Smooth muscle cell of trachea (primary cell): ENCODE measurements at places on chromosomes 13 and 19. TPM values are rescaled to one million over a fixed set of nuclear protein-coding genes. Genes with fewer than 3 reads are reported as not detected.

Gene LGALS7
- total RNA-seq = not detected in 2 replicates

Gene NBEA
- total RNA-seq = 6.8 and 7.4 TPM in 2 replicates

Gene PRDX2
- 166 and 183 TPM in 2 replicates for total RNA-seq

Gene TNPO2
- 37.8 and 50.0 TPM in 2 replicates for total RNA-seq

Gene STAP2
- total RNA-seq = 5.1 and 5.5 TPM in 2 replicates

Gene CYP2B6
- not detected in 2 replicates for total RNA-seq

Gene ZNF835
- total RNA-seq = 0.15 and 1.2 TPM in 2 replicates

Gene USF2
- 45.2 and 68.0 TPM in 2 replicates for total RNA-seq

Gene UNC13A
- under 0.01 and 0.50 TPM in 2 replicates for total RNA-seq

Gene CRLF1
- 9.5 and 28.8 TPM in 2 replicates for total RNA-seq

Gene OR7D2
- 0.33 TPM in 1 of 2 replicates, not detected in the other for total RNA-seq
